Lung (tissue), 17 donors: ENCODE measurements at places on chromosomes 12 and 14.

GRCh38 chr14:21038441-21039422, 3.4 kb upstream of the RNASE7 start:
- DNase-seq, result peak; percentile 98

GRCh38 chr12:54370171-54370730, 6.0 kb upstream of the GPR84 start:
- DNase-seq, result peak; percentile 89

GRCh38 chr12:96502477-96502876, 13.1 kb downstream of the CFAP54 start:
- DNase-seq, result no peak

GRCh38 chr12:42186793-42187192, 42.1 kb upstream of the GXYLT1 start:
- DNase-seq, result no peak

DNA sequence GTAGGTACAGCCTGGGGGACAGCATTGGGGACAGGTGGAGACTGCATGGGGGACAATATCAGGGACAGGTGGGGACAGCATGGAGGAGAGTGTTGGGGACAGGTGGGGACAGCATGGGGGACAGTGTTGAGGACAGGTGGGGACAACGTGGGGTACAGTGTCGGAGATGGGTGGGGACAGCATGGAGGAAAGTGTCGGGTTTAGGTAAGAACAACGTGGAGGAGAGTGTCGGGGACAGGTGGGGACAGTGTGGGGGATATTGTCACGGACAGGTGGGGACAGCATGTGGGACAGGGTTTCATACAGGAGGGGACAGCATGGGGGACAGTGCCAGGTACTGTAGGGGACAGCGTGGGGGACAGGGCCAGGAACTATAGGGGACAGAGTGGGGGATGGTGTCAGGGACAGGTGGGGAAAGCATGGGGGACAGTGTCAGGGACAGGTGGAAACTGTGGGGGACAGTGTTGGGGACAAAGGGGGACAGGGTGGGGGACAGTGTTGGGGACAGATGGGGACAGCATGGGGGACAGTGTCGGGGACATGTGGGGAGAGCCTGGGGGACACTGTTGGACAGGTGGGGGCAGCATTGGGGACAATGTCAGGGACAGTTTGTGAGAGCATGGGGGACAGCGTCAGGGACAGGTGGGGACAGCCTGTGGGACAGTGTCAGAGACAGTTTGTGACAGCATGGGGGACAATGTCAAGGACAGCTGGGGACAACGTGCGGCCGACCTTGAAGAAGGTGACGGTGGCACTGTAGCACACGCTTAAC, 213.1 kb downstream of the TMEM121 start:
- DNase-seq, result no peak

DNA sequence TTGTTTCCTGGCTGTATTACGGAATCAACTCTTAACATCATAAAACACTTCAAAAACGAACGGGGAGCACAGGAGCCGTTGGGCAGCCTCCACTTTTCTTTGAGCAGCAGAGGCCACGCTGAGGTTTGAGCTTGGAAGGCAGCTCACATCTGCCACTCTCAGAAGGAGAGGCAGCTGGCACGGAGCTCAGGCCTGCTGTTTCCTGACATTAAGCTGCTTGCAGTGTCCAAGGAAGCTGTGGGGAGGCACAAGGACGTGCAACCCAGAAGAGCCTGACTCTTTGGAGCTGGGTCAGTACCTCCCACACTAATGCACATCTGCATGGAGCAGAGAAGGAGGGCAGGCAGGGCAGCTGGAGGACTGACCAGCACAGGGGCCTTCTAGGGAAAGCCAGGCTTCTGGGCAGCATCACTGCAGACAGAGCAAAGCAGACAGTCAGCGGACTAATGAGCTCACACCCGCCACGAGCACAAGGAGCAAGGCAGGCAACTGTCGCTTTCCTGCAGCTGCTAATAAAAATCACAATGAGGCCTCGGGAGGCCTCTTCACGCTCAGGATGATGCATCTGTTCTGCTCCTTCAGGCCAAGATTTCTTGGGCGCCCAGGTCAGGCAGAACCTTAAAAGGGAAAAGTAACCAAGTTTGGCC, 211.1 kb downstream of the GLT1D1 start:
- DNase-seq, result no peak

DNA sequence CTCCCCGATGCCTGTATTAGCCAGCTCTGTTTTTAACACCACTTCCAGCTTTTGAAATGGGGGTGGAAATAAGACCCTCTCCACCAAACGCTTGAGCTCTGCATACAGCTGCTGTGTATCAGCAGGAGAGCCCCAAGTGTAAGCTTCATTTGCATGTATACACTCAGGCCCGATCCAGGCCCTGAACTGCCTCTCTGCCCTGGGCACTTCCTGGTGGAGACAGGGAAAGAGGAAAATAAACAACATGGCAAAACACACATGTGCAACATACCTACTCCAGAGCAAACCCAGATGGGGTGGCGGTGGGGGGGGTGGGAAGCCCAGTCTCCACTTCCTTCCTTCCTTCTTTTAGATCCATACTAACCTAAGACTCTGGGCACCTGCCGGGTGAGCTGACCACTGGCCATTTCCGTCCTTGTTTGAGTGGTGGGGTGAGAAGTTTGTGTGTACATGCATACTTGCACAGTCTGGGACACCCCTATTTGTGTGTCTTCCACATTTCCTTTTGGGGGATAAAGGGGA, 55.3 kb downstream of the RBM19 start:
- no peak for DNase-seq

- DNase-seq, result no peak
Measured at GRCh38 chr12:94207849-94208621, 59.7 kb downstream of the PLXNC1 start.

DNA sequence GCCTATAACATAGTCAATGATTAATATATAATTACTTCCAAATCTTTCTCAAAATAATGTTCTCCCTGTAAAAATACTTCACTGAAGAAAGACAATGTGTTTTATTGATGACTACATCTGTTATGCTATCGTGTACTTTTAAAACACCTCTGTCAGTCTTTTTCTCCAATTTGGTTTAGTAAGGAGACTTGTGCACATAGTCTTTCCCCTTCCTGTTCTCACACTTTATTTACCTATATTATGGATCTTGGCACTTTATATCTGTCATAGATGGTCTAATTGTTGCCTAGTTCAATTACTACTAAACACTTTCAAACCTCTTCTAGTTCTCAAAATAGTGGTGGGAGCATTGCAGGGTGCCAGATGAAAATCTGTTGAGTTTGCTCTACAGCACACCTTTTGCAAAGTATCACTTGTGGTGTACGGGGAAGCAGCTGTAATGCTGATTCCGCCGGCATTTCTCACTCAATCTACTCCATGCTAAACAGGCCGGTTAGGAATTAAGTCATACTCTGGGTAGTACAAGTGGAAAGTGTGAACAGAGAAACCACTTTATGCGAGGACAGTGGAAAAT, 1.1 kb upstream of the INSM2 start:
- DNase-seq, result no peak

DNA sequence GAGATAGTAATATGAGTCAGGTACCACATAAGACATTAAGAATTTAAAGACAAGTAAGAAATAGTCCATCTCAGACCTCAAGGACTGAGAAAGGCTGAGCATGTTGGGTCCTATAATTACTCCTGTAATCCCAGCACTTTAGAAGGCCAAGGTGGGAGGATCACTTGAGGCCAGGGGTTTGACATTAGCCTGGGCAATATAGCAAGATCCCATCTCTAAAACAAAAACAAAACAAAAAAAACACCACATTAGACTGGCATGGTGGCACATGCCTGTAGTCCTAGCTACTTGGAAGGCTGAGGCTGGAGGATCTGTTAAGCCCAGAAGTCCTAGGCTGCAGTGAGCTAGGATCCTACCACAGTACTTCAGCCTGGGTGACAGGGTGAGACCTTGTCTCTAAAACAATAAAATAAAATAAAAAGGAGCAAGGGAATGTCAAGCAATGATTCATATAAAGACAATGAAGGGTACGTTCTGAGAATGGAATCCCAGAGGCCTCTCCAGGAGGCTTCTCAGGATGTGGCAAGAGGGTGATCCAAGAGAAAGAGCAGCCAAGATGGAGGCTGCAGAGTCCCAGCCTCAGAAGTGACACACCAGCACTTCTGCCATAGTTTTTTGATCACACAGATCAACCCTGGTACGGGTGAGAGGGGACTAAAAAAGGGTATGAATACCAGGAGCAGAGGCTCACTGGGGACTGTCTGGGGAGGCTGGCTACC, 206.4 kb downstream of the CRADD start:
- DNase-seq, result no peak

GRCh38 chr14:65015391-65015790, 28.7 kb downstream of the FNTB start:
- DNase-seq, result no peak

- DNase-seq, result peak; percentile 31
Measured at GRCh38 chr12:63150713-63151622, at the start of gene AVPR1A. TSS of gene AVPR1A (minus strand) at chr12:63151201. CDS start at chr12:63150836, 365 bp downstream.

DNA sequence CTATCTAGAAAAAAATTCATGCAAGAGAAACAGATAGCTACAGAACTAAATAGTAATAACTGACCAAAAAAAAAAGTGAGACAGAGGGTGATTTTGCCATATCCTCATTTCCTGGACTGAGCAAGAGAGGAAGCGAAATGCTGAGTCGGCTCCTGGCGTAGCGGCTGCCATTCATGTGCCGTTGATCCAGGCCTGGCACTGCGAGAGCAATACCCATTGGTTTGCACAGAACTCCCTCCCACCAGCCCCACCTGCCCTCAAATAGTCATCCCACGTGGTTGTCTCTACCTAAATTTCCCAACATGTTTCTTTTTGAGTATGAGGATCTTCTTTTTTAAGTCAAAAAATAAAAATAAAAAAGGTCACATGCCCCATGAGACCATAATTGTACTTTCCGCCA, 9.4 kb upstream of the WNT5B start:
- DNase-seq, result peak; percentile 26

DNA sequence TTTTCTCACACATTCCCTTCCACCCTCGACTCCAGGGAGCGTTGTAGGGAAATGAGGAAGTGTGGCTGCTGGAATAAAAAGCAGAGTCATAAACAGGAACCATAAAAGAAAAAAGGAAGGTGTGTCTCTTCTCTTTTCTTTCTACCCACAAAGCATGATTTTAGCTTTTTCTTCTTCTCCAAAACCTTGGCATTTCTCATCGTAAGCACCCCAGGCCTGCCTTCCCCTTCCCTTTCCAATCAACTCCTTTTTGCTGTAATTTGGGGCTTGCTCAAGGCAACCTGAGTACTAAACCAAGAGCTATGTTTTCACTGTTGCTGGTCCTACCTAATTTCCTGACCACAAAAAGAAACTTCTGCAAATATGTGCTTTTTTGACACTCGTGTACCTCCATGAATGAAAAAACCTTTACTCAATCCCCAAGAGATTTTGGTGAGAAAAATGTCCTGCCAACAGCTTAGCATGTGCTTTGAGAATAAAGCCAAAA, 9.2 kb downstream of the PLBD1 start:
- DNase-seq, result no peak

DNA sequence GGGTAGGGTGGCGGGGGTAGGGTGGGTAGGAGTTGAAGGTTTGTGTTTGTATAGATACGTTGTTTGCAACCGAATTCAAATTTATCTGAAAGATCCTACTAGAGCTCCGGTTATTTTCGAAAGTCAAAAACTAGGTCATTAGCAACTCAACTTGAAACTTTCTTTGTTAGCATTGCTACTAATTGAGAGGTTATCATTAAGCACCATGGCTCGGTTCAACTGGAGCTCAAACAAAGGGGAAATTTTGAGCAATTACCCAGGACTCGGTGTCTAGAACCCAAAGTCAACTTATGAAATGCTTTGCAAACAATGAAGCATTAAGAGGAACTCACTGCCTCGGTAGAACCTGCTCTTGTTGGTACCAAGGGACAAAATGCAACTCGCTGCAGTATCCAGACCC, 207.7 kb downstream of the BCAT1 start:
- DNase-seq, result no peak

DNA sequence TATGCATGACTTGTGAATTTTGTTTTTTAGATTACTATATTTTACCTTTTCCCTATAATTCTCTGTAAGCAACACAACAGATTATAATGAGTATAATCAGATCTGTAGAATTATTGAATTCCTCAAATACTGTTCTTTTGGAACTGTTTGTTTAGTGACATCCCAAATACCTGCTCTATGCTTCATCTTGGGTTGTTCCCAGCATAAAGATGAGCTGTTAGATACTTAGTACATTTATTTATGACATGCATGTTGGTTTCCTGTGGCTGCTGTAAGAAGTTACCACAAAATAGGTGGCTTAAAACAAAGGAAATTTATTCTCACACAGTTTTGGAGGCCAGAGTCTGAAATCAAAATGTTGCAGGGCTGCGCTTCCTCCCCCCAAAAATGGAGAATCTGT, 78.4 kb downstream of the PTPRR start:
- DNase-seq, result no peak

DNA sequence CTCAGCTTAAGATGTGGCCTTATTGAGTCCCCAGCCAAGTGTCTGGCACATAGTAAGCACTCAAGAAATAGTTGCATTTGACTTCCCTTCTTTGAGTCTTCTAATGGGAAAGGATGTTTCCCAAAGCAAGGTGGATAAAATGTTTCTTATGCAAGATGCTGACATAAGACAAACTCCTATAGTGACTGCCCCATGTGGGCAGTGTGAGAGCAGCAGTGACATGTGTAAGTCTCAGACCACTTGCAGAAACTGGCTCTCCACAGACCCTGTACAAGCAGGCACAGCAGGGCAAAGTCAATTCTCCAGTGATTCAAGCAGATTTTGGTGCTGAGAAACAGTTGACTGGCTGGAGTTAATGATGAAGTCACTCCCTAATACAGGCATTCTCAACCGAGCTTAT, 255.3 kb downstream of the ANO2 start:
- no peak for DNase-seq

DNA sequence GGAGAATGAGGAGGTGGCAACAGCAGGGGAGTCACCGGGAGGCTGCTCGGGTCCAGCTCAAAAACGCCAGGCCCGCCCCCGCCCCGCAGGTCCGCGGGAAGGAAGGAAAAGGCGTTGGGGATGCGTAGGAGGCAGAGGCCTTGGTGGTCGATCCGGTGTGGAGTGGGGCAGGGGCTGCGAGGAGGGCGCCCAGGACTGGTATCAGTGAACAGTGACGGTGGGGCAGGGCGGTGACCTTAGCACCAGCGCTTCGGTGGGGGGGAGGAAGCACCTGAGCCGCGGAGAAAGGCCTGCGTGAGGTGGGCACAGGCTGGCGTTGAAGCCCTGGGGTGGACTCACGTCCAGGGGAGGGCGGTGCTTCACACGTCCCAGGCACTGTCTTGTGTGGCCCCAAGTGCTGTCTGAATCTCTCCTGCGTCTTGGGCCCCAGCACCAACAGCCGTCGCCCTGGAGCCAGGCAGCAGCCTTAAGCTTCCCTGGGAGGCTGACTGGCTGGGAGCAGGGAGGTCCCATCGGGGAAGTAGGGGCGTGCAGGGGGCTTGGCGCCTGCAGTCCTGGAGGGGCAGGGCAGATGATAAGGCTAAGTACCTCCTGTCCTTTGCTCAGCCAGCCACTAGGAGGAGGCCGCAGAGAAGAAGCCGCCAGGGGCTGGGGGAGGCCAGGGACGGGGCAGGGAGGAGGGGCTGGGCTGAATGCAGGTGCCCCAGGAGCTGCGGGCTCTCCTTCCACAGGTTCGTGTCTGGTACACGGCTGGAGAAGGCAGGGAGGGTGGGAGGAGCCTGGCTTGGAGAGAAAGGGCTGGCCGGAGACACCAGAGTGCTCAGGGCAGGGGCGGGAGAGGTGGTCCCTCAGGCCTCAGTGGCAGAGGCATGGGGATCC, 26.5 kb downstream of the ZBTB42 start:
- DNase-seq, result peak; percentile 64
